ENCODE measurements at places on chromosomes 12 and 14. TPM values are rescaled to one million over a fixed set of nuclear protein-coding genes. Genes with fewer than 3 reads are reported as not detected.

Gene KRT85
- not detected for total RNA-seq

GRCh38 chr12:78703820-78704525 is 160.6 kb upstream of the SYT1 start:
- DNase-seq: no peak

DNA sequence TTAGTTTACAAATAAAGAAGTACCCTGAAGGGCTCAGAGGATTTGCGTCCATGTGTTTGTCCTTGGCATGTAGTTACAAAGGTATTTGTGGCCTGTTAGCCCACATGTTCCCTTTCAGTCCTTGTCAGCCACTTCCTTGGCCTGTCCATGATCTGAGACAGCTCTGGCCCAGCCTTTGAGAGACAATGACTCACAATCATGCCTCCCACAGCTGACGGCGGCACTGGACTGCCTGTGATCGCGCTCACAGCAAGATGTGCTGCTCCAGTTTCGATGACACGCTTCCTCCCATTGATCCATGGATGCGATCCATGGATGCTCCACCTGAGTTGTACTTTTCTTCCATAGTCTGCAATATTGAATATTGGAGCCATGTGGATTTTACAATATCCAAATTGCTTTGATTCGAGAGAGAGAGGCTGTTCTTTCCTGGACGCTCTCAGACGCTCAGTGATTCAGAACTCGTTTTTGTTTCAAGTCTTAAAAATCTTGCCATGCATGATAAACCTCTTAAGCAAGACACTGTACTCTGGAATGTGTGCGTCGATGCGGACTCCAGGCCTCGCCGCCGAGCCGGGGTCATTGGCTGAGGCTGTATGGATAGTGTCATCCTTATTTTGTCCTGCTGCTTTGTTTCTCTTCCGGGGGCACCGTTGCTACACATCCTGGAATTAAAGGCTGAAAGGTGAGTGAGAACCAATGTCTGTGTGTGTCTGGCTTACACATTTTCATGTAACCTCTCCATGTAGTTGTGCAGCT is 220.1 kb downstream of the GLT1D1 start:
- no peak for DNase-seq

DNA sequence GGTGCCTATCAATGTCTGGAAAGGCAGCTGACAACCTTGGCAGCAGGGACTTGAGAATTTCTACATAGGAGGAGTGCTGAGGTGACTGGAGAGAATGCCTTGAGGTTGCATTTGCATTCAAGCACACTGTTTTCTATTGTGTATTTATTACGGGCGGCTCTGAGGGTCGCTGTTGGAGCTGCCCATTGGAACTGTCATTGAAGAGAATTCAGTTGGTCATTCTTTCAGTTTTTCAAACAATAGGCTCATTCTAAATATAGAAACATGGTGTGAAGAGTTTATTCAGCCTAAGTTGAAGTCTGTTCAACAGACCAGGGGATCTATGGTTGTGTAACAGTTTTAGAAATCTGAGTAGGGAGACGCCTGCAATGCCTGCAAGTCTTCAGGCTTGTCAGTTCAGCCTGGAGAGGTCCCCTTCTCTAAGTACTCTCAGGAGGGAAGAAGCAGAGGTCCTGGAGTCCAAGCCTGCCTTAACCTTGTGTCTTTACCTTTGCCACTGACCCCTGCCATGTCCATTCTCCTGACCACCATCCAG is 9.8 kb upstream of the ABHD12B start:
- DNase-seq: no peak

DNA sequence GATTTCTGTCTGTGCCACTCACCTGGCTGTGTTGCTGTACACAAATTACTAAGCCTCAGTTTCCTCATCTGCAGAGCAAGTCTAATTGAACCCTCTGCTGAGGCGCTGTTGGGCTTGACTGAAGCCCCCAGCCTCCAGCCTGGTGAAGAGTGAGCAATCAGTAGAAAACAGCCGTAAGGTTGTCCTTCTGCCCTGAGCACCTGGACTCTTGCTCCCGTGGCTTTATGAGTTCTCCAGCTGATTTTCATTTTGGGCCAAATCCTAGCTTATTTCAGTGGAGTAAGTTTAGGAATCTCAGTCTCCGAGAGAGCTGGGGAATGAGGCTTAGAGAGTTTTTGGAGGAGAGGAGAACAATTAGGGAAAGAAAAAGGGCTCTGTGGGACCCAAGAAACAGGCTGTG is 133.9 kb upstream of the EVL start:
- no peak for DNase-seq

- DNase-seq: no peak
These were observed 20.2 kb downstream of the P2RX2 start for GRCh38 chr12:132638541-132639408.

DNA sequence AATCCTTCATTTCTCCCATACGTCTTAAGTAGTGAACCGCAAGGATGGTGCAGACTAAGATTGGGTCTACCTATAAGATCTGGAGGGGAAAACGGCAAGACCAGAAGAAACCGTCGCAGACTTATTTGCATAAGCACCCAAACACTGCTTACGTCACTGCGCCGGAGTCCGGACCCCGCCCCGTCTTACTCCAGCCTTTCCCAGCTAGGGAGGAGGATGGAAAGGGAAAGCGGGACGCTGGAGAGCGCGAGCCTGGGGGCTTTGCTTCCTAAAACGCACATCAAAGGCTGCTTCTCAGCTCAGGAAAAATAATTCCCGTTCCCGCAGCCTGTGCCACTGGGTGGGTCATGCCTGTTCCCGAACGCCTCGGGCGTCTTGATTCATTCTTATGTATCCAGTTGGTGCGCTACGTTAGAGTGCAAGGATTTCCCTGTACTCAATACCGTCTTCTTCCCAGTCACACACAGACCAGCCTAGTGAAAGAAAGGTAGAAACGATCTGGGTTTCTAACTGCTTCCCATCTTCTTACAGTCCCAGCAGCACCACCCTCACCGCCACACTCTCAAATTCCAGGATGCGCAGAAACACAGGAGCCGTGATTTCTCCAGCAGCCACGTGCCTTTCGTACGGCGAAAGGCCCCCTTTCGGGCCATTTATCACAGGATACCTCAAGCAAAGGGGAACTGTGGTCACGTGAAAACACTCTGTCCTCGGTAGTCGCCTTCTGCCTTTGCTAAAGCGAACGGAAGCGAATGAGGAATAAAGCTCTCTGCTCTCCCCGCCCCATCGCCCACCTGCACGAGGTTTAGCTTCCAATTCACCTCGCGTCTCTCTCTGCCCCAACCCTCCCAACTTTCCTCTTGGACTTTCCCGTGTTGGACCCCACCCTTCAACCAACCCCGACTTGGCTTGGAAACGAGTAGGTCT is 1.1 kb downstream of the SLC6A15 start:
- DNase-seq: peak; percentile 82

DNA sequence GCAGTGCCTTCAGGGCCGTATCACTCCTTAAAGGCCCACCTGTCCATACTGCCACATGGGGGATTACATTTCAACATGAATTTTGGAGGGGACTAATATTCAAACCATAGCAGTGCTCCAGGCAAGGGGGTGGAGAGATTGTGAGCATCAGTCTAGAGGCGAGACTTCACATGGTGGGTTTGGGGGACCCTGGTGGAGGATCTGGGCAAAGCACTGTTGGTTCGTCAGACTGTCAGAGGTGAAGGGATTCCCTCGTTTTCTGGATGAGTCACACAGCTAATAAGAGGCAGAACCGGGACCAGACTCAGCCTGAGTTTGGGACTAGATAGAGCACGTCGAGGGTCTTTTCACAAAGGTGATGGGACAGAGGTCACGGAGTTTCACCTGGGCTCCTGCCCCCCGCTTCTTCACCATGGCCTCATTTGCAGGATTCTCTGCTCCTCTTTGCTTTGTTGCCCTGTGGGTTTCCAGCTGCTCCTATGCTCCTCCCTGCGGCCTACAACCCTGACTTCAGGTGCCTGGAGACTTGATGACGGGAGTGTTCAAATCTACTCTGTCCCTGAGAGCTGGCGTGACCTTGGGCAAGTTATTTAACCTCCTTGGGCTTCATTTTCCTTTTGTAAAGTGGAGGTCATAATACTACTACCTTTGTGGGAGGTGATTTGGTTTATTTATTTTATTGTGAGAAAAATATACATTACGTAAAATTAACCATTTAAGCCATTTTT is 41.5 kb downstream of the TEAD4 start:
- no peak for DNase-seq

DNA sequence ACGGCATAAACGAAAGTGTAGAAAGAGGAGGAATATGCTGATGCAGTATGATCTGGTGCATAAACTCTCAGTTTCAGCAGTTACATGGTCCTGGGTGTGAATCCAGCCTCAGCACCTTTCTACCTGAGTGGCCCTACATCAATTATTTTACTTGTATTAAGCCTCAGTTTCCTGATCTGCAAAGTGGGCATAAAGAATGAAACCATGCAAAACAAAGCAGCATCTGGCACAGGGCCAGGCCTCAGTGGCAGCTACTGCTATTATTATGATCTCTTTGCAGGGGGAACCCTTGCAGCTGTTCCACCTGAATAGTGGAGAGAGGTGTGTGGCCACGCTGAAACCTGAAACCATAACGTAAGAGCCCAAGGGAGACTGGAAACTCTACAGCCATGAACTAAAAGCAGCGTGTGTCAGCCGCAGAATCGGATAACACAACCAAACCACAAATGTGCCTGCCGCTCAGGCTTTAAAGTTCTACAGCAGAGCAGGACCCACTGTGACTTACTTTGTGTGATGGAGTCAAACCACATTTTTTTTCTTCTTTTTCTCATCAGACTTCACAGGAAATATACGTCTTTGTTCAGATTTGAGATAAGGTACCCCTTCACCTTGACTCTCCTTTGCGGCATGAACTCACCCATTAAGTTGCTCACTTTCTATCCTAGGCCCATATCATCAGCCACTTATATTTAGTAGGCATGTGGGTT is 29.2 kb upstream of the FOS start:
- DNase-seq: no peak

DNA sequence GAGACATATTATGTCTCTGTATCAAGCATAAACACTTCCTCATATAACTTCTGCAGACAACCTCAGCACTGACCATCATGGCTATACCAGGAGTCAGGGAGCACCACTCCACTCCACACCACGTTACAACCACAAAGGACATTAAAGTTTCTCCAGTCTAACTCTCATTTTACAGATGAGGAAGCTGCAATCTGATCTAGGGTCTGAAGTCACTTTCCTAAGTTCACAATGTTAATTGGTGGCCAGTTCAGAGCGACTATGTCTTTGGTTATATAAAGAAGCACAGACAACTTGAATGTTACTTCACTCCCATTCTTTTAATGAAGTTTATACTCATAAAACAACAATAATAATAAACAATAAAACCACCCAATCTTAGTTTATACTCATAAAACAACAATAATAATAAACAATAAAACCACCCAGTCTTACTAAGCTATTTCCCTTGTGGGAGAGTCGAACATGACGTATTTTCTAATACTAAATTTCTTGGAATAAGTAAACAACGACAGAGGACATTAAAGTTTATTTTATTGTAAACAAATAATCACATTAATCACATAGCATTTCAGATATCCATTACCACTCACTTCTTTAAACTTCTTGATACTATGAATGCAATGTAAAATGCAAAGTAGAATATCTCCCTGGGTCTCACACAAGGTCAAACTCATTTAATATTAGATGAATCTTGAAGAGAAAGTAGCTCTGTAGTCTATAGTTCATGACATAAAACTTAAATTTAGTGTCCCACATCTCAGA is 72.4 kb upstream of the SSTR1 start:
- DNase-seq: no peak

Measured in dorsolateral prefrontal cortex (tissue), 122 donors.